ENCODE measurements at places on chromosomes 11 and 22. TPM values are rescaled to one million over a fixed set of nuclear protein-coding genes. Genes with fewer than 3 reads are reported as not detected.
A peak's percentile ranks its signal among the peaks of the same experiment; 100 is the strongest.

DNA sequence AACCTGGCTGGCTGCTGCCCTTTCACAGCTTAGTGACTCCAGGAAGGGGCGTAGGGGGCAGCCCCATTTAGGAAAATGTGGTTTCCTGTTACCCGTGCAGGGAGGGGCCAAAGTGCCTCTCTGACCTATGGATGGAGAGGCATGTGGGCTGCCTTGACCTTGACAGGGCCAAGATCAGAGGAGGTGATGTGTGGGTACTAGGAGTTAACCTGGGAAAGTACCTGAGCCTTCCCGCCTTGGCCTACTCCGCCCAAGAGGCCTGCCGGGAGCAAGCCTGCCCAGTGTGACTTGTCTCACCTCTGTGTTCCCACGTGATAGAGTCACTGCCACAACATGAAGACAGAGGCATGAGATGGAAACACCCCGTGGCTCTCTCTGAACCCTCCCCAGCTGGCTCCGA, 33.4 kb downstream of the GRAMD4 start:
- H3K36me3 ChIP-seq = no peaks in the 10 kb centered on the region
- peak; percentile 27 for DNase-seq
- H3K4me1 ChIP-seq = peaks cover 32% of the 10 kb centered on the region
- H3K27ac ChIP-seq = no peak overlapping the region

Gene MPPED2
- 1.6 TPM for total RNA-seq

GRCh38 chr11:17821648-17822400, 87.2 kb downstream of the KCNC1 start:
- no peaks in the 10 kb centered on the region for H3K4me1 ChIP-seq
- no peaks in the 10 kb centered on the region for H3K36me3 ChIP-seq
- H3K27me3 ChIP-seq = no peaks in the 10 kb centered on the region
- H3K4me3 ChIP-seq = no peak overlapping the region
- no peak overlapping the region for H3K27ac ChIP-seq

Gene P2RY6
- total RNA-seq = not detected

- no peak overlapping the region for H3K4me3 ChIP-seq
- H3K4me1 ChIP-seq = no peaks in the 10 kb centered on the region
- no peak overlapping the region for H3K27ac ChIP-seq
- H3K36me3 ChIP-seq = no peaks in the 10 kb centered on the region
- H3K27me3 ChIP-seq = no peaks in the 10 kb centered on the region
- DNase-seq = no peak
These were observed 119.2 kb downstream of the ME3 start for GRCh38 chr11:86553265-86553664.

Gene TMEM223
- 8.4 TPM for total RNA-seq

Gene BLID
- total RNA-seq = not detected

DNA sequence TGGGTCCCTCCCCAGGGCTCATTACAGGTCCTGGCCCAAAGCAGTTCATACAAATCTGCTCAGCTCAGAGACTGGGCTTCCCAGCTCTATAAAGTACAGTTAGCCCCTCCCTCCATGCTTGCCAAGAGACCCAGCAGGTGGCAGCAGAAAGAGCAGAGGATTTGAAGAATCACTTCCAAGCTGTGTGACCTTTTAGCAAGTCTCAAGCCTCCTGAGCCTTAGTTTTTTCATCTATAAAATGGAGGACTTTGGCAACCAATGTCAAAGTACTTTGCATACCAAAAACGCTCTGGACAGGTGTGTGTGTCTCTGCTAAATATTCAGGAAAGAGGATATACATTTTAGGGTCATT, 26.6 kb downstream of the RELT start:
- no peak for DNase-seq
- no peak overlapping the region for H3K4me3 ChIP-seq
- peaks cover 1% of the 10 kb centered on the region for H3K36me3 ChIP-seq

Gene TTLL12
- total RNA-seq = 45.0 TPM

Gene EXT2
- 28.8 TPM for total RNA-seq

- no peak within 1 kb of the TSS for H3K4me3 ChIP-seq
- no peak within 1 kb of the TSS for H3K27ac ChIP-seq
- H3K4me1 ChIP-seq = no peaks in the 10 kb centered on the region
- DNase-seq = no peak
These were observed at the start of gene MS4A6A for GRCh38 chr11:60182541-60183330. Gene MS4A6A, minus strand, starts transcription at chr11:60183083. Its CDS starts 1,356 bp downstream, at chr11:60181727.

DNA sequence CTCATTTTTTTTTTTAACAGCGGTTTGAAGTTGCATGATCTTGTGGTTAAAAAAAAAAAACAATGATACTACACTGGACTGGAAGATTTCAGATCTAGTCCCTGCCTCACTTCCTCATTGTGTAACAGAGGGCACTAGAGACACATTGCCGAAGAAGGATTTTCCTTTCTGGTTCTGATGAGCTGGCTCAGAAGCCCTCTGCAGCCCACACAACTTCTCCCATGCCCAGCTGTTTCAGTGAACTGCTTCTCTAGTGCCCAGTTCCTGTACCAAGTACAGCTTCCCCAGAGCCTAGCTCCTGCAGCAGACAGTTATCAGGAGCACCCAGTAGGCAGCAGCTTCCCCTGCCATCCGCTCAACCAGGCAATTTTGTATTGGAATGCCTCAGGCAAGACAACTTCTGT, 29.5 kb upstream of the ANO5 start:
- no peak overlapping the region for H3K27ac ChIP-seq
- DNase-seq = no peak
- no peaks in the 10 kb centered on the region for H3K36me3 ChIP-seq
- no peak overlapping the region for H3K4me3 ChIP-seq
- no peaks in the 10 kb centered on the region for H3K4me1 ChIP-seq

- peak overlapping the region; percentile 29 for H3K27ac ChIP-seq
- peak overlapping the region; percentile 18 for H3K4me3 ChIP-seq
- H3K27me3 ChIP-seq = peaks cover 67% of the 10 kb centered on the region
- H3K36me3 ChIP-seq = peaks cover 2% of the 10 kb centered on the region
- peaks cover 39% of the 10 kb centered on the region for H3K4me1 ChIP-seq
These were observed 200.5 kb upstream of the E2F8 start for GRCh38 chr11:19441288-19441687.

Gene C11orf24
- 28.4 TPM for total RNA-seq

GRCh38 chr11:62707277-62707861, at the start of the genes BSCL2 and GNG3:
Gene BSCL2, minus strand, starts transcription at chr11:62707424. Its CDS starts 229 bp downstream, at chr11:62707195.
Gene GNG3, plus strand, starts transcription at chr11:62707676. Its CDS starts 620 bp downstream, at chr11:62708296.
- peak; percentile 11 for DNase-seq
- no peaks in the 10 kb centered on the region for H3K27me3 ChIP-seq
- peaks cover 55% of the 10 kb centered on the region for H3K4me1 ChIP-seq
- H3K36me3 ChIP-seq = peaks cover 10% of the 10 kb centered on the region
- peak within 1 kb of the TSS; percentile 89 for H3K4me3 ChIP-seq

Gene IL10RA
- 79.6 TPM for total RNA-seq

Gene SMTNL1
- total RNA-seq = not detected

DNA sequence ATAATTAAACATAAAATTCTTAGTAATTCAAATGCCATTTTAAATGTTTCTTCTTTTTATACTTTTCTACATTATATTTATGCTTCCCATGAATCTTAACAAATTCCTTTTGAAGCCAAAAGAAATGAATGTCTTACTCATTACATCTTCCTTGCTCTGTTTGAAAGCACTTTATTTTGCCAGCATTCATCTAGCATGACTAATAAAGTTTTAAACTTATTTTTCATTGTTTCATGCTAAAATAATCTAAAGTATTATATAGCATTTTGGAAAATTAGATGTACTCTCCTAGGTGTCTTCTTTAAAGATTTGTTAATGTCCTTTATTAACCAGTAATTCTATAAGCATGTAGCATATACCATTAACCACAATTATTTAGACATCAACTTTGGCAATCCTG, 9.7 kb upstream of the PIWIL4 start:
- H3K27ac ChIP-seq = no peak overlapping the region
- no peaks in the 10 kb centered on the region for H3K27me3 ChIP-seq
- no peaks in the 10 kb centered on the region for H3K4me1 ChIP-seq
- no peak for DNase-seq

GRCh38 chr11:11074686-11075335, 217.0 kb upstream of the ZBED5 start:
- no peak overlapping the region for H3K27ac ChIP-seq
- no peak for DNase-seq
- no peaks in the 10 kb centered on the region for H3K27me3 ChIP-seq
- no peak overlapping the region for H3K4me3 ChIP-seq
- peaks cover 33% of the 10 kb centered on the region for H3K4me1 ChIP-seq
